ENCODE measurements at places on chromosomes 3 and 15.

- no peak for DNase-seq
Measured at GRCh38 chr15:83538682-83539081, 91.5 kb downstream of the SH3GL3 start.

- DNase-seq, result no peak
Measured at GRCh38 chr3:156071031-156071430, 49.3 kb upstream of the KCNAB1 start.

GRCh38 chr3:133377396-133377795, 22.5 kb upstream of the BFSP2 start:
- no peak for DNase-seq

DNA sequence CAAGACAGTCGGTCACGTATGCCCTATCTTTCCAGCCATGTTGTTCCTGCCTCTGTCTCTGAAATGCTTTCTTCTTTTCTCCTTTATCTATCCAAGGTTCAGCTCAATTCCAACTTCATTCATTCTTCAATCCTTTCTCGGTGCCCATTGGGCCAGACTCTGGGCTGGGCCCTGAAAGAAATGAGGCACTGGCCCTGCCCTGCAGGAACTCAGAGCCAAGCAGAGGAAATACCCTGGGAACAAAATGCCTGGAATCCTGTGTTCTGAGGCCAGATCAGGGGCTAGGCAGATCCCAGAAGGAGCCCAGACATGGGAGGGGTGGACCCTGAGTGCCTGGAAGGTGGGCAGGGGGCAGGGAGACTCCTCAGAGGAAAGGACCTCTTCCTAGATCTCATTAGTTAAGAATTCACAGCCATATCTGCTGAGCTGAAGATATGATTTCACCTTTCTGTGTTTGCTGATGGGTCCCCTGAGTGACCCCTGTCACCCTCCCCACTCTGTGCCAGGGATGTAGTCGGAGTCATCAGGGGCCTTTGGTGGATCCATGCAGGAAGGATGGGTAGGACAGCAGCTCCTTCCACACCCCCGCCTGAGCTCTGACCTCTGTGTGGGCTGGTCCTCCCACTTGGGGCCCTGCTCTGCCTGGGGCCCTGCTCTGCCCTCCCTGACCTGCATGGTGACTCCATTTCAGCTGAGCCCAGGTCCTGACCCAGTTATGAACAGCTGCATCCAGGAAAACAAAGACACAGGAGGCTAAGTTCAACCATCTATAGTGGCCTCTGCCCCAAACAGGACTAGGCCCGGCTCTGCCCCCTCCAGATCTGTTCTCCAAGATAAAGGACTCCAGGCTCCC, 5.3 kb upstream of the DAPK2 start:
- DNase-seq, result no peak

Data from NCI-H1092 (cell line).